ENCODE measurements at places on chromosomes 13 and 19.

- DNase-seq = no peak
Measured at GRCh38 chr13:49840266-49840665, 47.8 kb upstream of the KPNA3 start.

DNA sequence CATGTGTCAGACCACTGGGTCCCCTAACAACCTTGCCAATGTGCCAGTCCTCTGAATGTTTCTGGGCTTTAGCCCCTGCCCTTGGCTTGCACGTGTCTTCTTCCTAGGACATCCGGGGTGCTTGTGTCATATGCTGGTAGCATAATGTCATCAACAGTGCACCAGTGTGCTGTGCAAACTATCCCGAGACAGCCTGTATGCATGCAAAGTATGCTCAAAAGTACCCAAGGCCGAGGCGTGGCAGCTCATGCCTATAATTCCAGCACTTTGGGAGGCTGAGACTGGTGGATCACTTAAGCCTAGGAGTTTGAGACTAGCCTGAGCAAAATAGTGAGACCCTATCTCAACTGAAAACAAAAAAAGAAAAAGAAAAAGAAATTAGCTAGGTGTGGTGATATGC is 20.8 kb upstream of the C19orf12 start:
- DNase-seq = no peak

GRCh38 chr19:1284979-1285736 is 515 bp upstream of the EFNA2 start:
- DNase-seq = no peak

- no peak for DNase-seq
Measured at GRCh38 chr19:52603558-52604207, 33.6 kb downstream of the ZNF701 start.

GRCh38 chr19:7482584-7483439 is 6.0 kb downstream of the PEX11G start:
- DNase-seq = no peak

DNA sequence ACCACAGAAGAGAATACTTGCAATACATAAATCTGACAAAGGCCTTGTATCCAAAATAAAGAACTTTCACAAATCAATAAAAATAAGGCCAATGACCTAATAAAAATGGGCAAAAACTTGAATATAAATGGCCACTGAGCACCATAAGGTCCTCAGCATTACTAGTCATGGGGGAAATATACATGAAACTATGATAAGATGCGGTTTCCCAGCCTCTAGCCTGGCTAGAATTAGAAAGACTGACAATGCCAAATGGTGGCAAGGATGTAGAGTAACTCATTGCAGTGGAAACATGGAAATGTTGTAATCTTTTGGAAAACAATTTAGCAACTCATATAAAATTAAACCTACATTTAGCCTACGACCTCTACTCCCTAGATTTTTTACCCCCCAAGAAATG is 227.1 kb downstream of the GGACT start:
- no peak for DNase-seq

- peak; percentile 5 for DNase-seq
Measured at GRCh38 chr13:30253830-30254229, 53.5 kb downstream of the KATNAL1 start.

- DNase-seq = no peak
Measured at GRCh38 chr19:42422092-42422900, 4.9 kb downstream of the LIPE start.

- peak; percentile 83 for DNase-seq
Measured at GRCh38 chr19:38394488-38394887, 6.0 kb downstream of the SPRED3 start.

Data from activated CD4-positive, alpha-beta T cell treated with anti-CD3 and anti-CD28 coated beads, Interleukin-2, amount 50 U/mL, for 48 hours (primary cell).